T-helper 2 cell (primary cell): ENCODE measurements at places on chromosomes 2 and 18.

GRCh38 chr2:174135981-174136380 is 112.4 kb downstream of the OLA1 start:
- no peak for DNase-seq

- no peak for DNase-seq
Observed at GRCh38 chr2:157784823-157785175, 91.3 kb downstream of the ACVR1 start.

DNA sequence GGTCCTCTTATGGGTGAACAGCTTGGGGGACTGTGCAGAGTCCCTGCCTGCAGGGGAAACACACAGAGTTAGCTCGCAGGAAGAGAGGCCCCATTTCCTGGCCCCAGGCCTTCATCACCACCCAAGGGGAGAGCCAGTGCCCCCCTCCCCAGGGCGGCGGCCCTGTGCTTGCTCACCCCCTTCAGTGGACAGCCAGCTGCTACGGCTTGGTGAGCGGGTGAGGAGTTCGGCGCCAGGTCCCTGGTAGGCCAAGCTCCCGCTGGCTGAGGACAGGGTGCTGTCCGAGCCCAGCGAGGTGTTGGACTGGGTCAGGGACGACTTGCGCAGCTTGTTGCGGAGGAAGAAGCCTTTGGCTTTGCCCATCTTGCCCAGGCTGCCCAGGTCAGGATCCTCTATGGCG is 17.2 kb upstream of the SFXN5 start:
- no peak for DNase-seq

DNA sequence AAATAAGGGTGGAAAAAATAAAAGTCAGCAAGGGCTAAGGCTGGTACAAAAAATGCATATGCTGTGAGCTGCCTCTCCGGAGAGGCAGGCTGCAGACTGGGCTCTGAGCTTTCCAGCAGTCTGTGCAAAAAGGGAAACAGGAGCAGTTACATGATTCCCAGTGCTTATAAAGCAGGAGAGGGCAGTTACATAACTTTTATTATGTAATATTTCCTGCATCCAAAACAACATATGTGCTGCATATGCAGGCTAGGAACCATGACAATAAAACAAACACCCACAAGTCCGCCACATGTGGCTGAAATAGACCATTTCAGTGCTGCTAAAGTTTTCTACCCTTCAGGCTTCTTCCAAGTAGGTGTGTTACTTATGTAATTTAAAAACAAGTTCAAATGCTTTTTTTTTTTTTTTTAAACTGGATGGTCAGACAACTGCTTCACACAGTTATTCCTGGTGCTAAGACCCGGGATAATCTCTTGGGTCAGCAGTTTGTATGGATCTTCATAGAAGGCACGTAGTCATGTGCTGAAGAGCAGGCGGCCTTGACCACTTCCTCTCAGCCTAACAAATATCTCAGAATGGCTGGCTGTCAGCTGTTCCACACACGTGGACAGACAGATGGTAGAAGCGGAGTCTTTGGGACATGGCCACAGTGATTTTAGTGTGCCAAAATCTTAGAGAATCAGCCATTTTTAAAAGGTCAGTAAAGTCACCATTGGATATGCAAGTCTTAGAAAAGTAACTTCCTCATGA is 43.5 kb downstream of the ARMC9 start:
- DNase-seq: no peak

- DNase-seq: no peak
Observed at GRCh38 chr18:55585920-55586561, 2.0 kb downstream of the TCF4 start.

GRCh38 chr2:48240912-48241311 is 289.0 kb upstream of the STON1 start:
- no peak for DNase-seq

GRCh38 chr2:52054824-52055223 is 1022.9 kb upstream of the NRXN1 start:
- no peak for DNase-seq

DNA sequence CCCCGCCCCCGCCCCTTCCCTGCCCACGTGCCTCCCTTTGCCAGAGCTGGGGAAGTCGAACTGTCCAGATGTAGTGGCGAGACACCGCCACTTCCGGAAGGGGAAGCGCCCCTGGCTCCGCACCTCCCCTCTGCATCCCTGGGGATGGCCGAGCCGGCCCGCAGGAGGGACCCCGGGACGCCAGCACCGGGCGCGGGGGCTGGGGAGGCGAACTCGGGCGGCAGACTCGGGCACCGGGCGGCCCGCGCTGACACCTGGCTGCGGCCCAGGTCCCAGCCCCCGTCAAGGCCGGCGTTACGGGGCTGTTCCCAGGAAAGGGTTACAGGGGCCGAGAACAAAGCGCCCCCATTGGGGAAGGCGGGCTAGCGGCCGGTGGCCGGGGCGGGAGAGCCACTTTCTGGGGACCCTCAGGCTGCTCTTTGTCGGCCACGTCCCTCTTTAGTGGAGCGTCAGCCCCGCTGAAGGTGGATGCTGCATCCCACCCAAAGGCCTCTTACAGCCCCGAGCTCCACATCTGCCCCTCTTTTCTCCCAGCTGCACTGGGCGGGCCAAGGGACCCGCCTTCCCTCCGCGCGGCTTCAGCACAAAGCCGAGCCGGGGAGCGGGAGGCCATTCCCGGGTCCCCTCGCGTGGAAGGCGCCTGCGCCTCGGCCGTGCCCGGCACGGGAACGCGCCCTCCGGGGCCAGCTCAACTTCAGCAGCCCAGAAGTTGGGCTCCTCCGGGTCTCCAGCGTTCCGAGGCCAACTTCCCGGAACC is 1.3 kb downstream of the SDC1 start:
- no peak for DNase-seq

DNA sequence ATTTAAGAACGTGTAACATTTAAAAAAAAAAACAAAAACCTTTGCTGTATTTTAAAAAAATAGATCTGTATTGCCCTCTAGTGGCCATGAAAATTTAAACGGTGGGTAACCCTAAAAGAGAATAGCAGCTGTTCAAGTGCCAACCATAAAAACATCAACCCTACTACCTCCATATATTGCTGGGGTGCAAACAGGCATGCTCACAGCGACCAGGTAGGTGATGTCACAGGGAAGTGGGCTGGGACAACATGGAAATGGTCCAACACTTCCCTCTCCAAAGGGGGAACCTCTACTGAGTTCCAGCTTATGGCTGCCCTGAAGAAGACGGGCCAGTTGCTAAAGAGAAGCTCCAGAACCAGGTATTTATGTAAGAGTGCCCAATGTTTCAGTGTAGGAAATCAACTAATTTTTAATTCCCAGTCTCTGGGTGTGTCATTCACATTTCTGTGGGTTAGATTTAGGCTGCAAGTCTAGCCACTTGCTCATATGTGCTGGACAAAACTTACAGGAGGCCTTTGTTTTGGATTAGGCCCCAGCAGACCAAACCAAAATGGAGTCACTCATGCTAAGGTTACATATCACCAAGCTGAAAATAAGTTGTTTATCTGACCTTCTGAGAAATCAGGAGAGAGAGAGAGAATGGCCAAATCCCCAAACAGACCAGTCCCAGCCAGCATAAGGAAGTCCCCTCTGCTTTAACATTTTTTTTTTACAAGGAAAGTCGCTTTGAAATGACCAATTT is 54.5 kb downstream of the SKA1 start:
- DNase-seq: no peak

- DNase-seq: no peak
Observed at GRCh38 chr2:36606925-36607324, 9.0 kb upstream of the FEZ2 start.

DNA sequence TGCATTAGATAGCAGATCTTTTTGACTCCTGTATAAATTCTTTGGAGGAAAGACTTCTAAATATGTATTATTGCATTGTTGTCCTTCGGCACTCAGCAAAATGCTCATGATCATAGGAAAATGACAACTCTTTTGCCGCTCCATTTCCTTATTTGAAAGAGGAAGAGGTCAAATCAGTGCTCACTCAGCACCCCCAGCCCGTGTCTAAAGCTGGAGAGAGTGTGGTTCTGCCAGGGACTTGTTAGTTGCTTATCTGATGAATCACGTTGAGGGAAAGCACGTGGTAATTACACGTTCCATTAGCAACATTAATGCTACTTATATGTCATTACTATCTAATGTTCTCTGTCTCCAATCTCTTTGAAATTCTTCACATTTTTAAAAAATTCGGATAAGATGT is 46.0 kb upstream of the MBP start:
- DNase-seq: no peak

GRCh38 chr2:197280015-197280702 is 30.4 kb downstream of the ANKRD44 start:
- no peak for DNase-seq

DNA sequence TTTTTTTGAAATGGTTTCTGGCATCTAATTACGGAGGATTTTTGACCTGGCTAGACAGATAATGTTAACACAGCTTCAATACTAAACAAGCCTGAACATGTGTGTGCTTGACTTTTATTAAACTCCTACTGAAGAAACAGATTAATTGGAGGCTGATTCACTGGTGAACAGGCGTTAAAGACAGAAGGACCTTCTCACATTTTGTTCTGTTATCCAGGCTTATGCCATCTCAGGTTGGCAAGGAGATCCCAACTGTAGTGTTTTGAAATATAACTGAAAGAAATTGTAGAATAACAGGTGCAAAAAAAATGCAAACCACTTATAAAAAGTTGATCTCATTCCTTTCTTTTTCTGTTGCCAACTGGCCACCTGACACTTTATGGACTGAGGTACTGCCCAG is 269.6 kb downstream of the ARHGAP15 start:
- DNase-seq: no peak

DNA sequence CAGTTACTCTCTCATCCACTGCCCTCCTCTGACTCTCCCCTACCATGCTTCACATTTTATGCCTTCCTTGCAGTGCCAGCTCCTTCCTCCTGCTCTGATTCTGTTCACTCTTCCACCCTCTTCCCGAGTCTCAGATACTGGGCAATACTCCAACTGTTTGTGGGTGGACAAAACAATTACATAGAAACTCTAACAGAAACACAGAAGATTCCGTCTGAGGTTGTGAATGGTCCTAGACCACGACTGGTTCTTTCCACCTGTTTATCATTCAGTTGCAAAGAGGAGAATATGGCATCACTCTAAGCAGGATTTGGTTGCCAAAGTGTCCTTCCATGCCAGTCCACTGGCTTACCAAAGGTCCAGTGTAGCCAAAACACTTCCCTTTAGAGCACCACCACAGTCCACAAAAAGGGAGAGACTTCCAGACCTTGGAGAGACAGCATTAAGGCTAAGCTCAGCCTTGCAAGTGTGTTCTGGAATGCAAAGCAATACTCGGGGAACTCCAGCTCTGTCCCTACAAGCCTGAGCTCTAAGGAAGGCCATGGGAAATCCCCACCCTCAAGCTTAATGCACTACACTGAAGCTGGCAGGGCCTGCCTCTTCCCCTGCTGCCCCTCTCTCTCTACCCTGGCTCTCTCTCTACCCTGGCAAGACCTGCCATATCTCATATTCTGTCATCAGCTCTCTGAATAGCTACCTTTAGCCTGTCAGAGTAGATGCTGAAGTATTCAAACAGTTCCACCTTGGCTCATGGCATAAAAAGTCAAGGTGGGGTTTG is 33.6 kb upstream of the RND3 start:
- no peak for DNase-seq

DNA sequence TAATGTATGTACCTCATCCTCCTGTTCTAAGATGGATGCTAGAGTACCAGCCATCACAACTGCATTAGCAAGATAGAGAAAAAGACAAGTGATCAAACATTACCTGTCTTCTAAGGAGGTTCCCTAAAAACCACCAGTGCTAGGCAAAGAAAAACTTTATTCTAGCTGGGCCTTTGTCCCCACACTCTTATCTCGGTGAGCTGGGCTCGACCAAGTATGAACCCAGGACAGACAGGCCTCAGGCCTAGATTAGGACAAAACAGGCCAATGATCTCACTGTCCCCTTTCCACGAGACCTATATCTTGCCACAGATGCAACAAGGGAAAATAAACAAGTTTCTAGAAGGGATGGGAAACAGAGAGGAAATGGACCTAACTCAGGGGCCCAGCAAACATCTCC is 127.6 kb upstream of the PKDCC start:
- no peak for DNase-seq
